Activated CD4-positive, alpha-beta T cell treated with anti-CD3 and anti-CD28 coated beads, Interleukin-2, amount 50 U/mL, for 24 hours (primary cell): ENCODE measurements at places on chromosomes 7 and 10.

- no peak for DNase-seq
Measured at GRCh38 chr7:129781928-129782817, 170.6 kb downstream of the UBE2H start.

GRCh38 chr10:35133586-35133985 is 6.9 kb downstream of the CREM start:
- DNase-seq = no peak

DNA sequence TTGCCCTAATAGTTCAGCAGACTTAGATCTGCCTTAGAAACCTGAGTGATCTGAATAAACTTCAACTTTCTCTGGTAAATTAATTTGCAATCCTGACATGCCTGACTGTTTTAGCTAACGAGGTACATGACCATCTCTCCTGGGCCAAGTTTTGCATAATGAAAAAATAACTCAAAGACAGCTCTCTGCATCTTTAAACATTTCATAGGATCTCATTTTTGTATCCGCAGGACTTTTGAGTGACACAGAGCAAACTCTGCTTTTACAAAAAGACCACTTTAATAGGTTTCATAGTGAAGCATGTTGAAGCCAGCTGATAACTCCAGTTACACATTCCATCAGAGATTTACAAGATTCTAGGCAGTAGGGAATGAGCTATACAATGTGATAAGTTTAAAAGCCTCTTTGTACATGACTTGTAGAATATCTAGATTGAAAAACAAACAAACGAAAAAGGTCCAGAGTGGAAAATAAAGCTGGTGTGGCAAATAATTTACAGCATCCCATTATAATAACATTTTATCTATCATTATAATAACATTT is 2.1 kb downstream of the PRKG1 start:
- DNase-seq = no peak

- no peak for DNase-seq
Measured at GRCh38 chr7:127809261-127809702, 157.3 kb downstream of the SND1 start.

GRCh38 chr7:1985042-1985441 is 247.7 kb downstream of the MAD1L1 start:
- no peak for DNase-seq

DNA sequence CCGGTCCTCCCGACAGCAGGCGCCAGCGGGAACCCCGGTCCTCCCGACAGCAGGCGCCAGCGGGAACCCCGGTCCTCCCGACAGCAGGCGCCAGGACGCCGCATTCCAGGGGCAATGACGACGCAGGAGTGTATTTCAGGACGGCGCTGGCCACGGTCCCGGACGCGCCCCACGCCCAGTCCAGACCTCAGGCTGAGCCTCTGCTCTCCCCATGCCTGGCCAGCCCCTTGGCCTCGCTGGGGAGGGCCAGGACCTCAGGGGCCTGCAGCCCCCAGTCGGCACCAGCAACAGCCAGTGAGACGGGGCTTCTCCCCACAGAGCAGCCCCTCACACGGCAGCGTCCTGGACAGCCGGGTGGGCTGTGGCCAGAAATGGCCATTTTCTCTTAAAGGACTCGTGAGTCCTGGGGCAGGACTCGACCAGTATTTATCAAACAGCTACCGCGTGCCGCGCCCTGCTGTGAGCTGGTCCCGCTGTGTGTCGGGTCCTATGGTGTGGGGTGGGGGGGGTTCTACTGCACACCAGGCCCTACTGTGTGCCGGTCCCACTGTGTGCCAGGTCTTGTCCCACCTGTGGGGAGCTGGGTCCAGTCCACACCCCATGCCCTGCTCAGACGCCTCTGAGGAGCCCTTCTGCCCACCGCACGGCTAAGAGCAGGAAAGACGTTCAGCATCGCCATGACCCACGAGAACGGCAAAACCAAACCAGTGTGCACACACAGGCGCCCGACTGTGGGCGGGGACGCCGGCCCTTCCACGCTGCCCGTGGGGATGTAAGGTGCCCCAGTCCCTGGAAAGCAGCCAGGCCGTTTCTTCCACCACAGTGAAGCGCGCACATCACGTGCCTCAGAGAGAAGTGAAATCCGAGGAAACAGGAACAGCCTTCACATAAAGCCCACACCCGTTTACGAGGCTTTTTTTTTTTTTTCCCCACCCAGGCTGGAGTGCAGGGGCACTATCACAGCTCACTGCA is 33.3 kb downstream of the GET4 start:
- no peak for DNase-seq

DNA sequence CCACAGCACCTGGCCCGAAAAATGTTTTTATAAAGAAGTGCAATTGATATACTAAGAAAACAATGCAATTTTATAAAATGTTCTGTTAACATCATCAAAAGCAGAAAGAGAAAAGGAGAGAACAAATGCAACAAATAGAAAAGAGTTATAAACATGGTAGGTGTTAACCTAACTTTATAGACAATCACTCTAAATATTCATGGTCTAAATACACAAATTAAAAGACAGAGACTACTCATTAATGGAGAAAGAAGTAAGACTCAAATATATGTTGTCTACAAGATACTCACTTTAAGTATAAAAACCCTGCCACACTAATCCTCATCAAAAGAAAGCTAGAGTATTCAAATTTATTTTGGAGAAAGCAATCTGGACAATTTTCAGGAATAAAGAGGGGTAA is 425.3 kb upstream of the ANKRD30A start:
- no peak for DNase-seq
